NCI-H2029 (cell line): ENCODE measurements at places on chromosomes 6 and 20.

DNA sequence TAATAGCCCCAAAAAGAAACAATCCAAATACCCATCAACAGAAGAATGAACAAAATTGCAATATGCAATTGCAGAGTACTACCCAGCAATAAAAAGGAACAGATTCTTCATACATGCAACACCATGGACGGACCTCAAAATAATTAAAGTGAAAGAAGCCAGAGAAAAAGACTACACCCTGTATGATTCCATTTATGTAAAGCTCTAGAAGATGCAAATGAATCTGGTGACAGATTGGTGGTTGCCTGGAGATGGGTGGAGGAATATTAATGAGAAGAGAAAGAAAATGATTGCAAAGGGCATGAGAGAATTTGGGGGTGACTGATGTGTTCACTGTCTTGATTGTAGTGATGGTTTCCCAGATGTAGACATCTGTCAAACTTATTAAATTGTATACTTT, 51.8 kb downstream of the HECA start:
- no peak for DNase-seq

GRCh38 chr20:12383821-12384220, 466.1 kb downstream of the BTBD3 start:
- no peak for DNase-seq

- no peak for DNase-seq
Observed at GRCh38 chr6:152499931-152500330, 137.2 kb downstream of the SYNE1 start.

DNA sequence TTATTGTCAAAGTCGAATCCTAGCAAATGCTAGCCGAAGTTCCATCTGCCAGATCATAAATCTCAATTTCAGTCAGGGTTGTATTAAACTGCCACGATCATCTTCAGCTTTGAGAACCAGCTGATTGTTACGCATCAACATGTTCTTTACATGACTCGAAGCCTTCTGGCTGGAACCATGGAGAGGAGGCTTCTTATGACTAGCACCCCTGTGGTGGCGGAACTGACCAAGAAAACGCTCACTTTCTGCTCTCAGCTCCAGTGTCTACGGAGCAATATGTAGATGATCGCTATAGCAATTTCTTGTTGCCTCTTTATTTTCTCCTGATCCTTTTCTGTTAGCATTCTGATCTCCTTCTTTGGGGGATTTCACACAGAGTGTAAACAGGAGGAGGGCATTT, 479.4 kb upstream of the SLC35B3 start:
- DNase-seq = no peak

GRCh38 chr6:34543421-34543820, 12.7 kb downstream of the SPDEF start:
- no peak for DNase-seq

DNA sequence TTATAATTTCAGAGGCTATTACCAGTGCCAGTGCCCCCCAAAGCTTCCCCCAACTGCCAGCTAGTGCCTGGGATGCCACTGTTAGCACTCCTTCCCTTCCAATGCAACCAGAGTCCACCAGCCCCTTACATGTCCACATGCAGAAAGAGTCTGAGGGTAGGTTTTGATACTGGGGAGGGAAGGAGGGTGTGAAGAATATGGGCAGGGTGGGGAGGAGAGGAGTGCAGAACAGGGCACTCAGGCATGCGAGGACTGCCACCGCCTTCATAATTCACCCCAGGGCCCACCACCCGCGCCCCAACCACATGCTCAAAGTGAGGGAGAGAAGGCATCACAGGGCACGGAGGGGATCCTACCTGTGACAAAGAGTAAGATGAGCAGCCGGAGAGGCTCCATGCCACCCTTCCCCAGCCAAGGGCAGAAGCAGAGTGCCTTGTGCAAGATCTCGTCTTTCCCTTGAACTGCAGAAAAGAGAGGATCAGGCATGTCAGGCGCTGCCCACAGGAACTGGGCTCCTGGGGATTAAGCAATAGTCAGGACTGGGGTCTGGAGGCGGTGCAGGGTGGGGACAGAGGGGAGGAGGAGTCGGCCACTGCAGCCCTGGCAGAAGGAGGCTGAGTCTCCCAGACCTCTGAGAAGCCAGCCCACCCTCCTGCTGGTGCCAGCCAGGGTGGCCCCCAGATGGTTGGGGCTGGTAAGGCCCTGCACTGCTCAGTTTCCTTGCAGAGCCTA, at the start of gene TREM2:
Gene TREM2 (minus strand): TSS at position 430 of the 732 bp plus-strand sequence. CDS start 34 bp downstream, at position 396.
- no peak for DNase-seq

- DNase-seq = no peak
Observed at GRCh38 chr20:23613676-23614075, 8.0 kb upstream of the CST9 start.

- no peak for DNase-seq
Observed at GRCh38 chr20:4415281-4415680, 306.4 kb upstream of the PRND start.

- DNase-seq = no peak
Observed at GRCh38 chr6:114000069-114000468, 29.1 kb upstream of the HDAC2 start.

DNA sequence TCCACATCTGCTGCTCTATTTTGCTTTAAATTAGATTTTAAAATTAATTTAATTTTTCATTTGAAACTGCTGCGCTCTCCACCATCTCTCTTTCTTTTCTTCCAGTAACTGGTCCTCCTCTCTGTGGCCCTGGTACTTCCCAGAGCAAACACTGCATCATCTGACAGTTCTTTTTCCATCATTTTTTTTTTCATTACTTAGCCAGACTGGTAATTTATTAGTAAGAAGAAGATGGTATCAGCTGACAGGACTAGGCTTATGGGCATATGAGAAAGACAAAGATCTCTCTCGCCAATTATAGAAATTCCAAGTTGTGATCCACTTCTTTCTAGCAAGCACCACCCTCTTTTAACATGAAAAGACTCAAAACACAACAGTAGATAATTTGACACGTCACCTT, 73.7 kb upstream of the FAM184A start:
- no peak for DNase-seq
